Stimulated activated CD4-positive, alpha-beta T cell treated with anti-CD3 and anti-CD28 coated beads, Interleukin-1b, Interleukin-23, amount 100 ng/mL, for 1 hour (primary cell): ENCODE measurements at places on chromosomes 7 and 10.

GRCh38 chr7:114070246-114070645, 151.4 kb upstream of the PPP1R3A start:
- no peak for DNase-seq

GRCh38 chr7:155355745-155356144, 58.1 kb downstream of the INSIG1 start:
- no peak for DNase-seq

DNA sequence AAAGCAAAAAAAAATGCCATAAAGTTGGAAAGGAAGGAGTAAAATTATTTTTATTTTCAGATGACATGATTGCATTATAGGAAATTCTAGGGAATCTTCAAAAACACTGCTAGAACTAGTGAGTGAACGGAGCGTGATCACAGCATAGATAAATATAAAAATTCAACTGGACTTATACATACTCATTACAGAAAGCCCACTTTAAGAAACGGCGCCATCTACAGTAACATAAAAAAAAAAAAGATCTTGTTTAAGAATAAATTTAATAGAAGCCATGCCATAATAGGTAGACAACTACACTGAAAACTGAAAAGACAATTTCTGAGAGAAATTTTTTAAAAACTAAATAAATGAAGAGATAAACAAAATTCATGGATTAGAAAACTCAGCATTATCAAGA, 623.1 kb upstream of the MGMT start:
- DNase-seq: no peak

- no peak for DNase-seq
Measured at GRCh38 chr10:68047554-68048327, 27.3 kb downstream of the HERC4 start.

DNA sequence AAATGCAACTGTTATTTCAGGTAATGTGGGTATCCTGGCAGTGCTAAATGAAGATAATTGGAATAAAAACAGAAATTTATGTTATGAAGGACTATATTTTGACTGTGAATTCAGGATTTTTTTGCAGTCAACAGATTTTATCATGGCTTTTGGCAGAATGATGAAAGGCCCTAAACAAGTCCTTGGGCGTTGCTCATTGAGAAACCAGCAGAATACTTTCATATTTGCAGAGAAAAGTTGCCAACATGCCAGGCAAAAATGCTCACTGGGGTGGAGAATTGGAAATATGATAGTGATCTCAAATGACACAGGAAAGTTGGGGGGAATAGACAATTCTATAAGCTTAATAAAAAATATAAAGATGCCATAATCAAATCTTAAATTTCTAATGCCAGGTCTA, 121.1 kb downstream of the GPR85 start:
- DNase-seq: no peak

GRCh38 chr7:25846722-25847121, 305.3 kb upstream of the NFE2L3 start:
- no peak for DNase-seq

GRCh38 chr10:131249955-131250344, 61.6 kb downstream of the TCERG1L start:
- DNase-seq: no peak

DNA sequence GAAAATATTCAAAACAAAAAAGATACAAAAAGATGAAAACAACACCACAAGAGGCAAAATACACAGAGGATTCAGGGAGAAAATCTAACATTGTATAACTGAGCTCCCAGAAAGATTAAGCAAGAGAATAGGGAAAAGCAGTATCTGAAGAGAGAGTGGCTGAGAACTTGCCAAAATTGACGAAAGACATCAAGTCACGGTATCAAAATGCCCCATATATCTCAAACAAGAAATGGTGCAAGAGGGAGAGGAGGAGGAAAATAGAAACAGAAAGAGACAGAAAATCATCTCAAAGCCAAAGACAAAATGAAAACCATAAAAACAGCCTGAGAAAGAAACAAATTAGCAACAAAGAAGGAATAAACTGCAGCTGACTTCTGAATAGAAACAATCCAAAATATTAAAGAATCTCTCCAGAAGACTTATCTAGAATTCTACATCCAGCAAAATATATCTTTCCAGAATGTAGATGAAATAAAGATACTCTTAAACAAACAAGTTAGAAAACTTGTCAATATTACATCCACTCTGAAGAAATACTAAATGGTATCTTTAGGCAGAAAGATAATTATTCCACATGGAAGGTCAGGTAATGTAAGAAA, 5.5 kb downstream of the USP6NL start:
- DNase-seq: no peak

GRCh38 chr10:13311177-13311575, 11.3 kb upstream of the PHYH start:
- no peak for DNase-seq

DNA sequence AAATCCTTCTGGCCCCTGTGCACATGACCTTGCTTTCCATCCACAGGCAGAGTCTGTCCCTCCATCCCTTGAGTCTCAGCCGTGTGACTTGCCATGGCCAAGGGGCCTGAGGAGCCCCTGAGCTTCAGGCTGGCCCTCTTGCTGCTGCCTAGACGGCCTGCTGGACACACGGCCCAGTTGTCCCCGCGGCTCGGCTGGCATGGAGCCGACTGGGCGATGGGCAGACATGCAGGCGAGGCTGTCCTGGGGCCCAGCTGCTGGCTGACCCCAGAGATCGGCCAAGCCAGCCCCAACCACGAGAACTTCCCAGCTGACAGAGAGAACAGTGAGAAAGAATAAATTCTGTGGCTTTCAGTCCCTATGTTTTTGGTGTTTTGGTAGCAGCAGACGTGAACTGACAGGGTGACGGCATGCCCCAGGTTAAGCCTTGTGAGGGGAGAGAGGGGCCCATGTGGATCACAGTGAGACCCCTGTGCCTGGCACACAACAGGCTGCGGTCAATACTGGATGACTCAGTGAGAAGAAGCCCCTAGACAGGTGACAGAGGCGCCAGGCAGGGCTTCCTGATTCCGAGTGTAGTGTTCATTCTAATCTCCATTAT, 11.7 kb downstream of the PRKAG2 start:
- DNase-seq: no peak

GRCh38 chr10:51007781-51008180, 66.5 kb upstream of the PRKG1 start:
- DNase-seq: no peak

DNA sequence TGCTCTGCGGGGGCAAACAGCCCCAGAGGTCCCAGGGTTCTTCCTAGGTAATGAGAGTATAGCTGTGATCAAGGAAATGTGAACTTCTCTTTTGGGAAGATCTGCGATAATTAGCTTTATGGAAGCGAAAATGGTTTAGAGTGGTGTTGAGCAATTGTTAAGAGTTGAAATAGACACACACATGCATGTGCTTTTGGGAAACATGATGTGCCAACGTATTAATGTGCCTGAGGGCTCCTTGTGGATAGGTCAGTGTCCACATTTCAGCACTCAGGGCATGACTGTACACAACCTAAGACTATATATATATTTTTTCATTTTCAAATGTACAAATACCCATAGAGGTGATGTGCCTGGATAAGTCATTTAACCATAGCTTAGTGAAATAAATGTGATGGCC, 67.0 kb downstream of the GSDME start:
- DNase-seq: no peak

- no peak for DNase-seq
Measured at GRCh38 chr10:75774783-75775490, 343.5 kb downstream of the LRMDA start.

GRCh38 chr7:35865287-35865686, 64.4 kb downstream of the SEPTIN7 start:
- DNase-seq: no peak

GRCh38 chr7:107446531-107446930, 23.3 kb upstream of the GPR22 start:
- no peak for DNase-seq

- DNase-seq: no peak
Measured at GRCh38 chr7:31853380-31853779, 166.4 kb downstream of the PPP1R17 start.

GRCh38 chr7:24199978-24200377, 84.0 kb upstream of the NPY start:
- no peak for DNase-seq

GRCh38 chr10:76778914-76779795, 858.5 kb downstream of the KCNMA1 start:
- DNase-seq: no peak

GRCh38 chr10:51364674-51365073, 290.4 kb downstream of the PRKG1 start:
- no peak for DNase-seq

GRCh38 chr10:44971935-44972757, 6.5 kb downstream of the DEPP1 start:
- DNase-seq: no peak

DNA sequence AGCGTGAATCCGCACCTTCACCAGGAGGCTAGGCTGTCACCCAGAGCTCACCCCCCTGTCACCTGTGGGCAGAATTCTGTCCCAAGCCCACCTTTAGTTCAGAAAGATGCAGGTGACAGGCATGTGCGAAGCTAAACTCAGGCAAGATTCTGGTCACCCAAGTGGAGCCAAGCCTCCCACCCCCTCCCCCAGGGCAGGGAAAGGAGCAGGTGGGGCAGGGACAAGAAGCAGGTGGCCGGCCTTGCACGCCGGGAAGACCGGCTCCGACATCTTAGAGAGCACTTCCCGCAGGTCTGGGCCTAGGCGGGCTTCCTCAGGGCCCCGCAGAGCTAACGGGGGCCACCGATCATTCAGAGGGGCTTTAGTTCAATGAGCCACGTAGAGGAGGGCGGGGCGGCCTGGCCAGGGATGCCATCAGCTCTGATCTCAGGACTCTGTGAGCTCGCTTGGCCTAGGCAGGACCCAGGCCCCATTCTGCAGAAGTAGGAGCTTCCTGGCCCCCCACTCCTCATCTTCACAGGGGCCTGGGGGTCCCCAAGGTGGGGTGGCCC, 19.9 kb downstream of the UNCX start:
- no peak for DNase-seq

GRCh38 chr7:41917-42565, 150.3 kb upstream of the FAM20C start:
- DNase-seq: no peak

DNA sequence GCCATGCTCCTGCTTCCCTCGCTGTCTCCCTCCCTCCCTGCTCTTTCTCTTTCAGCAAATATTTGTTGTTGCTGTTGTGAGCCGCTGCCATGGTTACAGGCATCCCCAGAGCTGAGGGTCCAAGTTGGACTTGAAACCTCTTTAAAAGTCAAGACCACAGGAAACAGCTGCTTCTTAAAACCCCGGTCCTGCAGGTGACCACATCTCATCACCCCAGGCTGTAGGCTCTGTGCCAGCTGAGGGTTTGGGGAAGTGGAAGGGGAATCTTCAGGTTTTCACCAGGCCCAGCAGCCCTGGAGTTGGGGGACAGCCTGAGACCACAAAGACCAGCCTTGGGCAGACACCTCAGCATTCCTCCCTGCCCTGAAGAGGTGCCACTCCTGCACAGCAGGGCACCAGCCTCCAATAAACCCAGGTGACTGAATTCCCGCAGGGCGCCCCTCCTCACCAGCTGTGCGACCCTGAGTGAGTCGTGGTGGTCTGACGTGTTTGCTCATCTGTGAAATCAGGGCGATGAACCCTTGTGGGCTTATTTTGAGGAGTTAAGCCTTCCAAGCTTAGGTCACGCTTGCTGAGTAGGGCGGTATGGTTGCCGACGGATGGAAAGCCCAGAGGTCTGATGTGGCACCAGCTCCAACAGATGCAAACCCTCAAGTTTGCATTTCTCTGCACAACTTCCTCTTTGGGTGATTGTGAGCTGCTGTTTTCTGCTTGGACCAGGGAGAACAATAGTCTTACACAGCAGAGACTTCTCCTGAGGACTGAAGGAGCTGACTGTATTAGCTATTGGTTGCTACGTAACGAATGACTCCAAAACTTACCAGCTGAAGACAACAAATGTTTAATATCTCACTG, 24.8 kb downstream of the NPTX2 start:
- DNase-seq: no peak

GRCh38 chr7:13641714-13642113, 347.8 kb downstream of the ETV1 start:
- DNase-seq: no peak

- DNase-seq: no peak
Measured at GRCh38 chr10:122461729-122462532, 578 bp downstream of the HTRA1 start.

DNA sequence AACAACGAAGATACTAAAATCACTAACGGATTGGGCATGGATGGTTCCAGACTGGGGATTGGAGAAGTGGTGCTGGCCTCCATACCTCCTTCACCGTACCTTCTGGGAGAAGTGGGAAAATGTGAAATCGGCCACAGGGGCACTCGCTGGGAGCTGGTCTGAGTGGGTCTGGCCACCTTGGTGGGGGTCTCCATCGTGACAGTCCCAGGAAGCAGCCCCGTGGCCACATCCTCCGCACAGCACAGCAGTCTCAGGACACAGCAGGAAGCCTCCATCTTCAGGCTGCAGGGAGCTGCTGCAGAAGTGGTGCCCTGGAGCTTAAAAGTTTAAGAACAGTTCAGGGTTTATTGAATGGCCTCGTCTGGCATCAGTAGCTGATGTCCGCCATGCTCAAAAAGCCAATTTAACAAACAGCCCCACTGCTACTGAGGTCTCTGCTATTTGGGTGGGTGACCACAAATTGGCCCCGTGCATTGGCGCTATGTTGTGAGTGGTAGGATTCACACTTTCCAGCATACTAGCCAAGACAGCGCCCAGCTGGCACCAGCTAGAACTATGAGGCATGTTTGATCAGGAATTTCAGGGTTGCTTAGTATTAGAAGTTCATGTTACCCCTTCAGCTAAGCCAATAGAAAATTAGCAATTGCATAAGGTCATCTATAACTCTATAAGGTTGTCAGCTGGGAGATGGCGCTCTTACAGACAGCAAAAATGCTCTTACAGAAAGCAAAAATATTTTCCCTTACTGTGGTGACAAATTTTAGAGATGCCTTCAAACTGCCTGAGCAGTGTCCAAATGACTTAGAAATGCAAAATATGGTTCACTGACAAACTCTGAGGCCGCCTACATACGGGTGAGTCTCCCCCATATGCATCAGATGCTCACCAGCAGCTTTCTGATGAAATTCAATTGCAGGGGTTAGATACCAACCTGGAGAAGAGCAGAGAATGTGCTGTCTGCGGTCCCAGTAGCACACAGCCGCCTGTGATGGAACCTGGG, 17.0 kb downstream of the PKD1L1 start:
- no peak for DNase-seq

GRCh38 chr10:35089611-35090161, 455 bp downstream of the CUL2 start:
- no peak for DNase-seq

- DNase-seq: no peak
Measured at GRCh38 chr7:146176860-146177259, 60.3 kb downstream of the CNTNAP2 start.

DNA sequence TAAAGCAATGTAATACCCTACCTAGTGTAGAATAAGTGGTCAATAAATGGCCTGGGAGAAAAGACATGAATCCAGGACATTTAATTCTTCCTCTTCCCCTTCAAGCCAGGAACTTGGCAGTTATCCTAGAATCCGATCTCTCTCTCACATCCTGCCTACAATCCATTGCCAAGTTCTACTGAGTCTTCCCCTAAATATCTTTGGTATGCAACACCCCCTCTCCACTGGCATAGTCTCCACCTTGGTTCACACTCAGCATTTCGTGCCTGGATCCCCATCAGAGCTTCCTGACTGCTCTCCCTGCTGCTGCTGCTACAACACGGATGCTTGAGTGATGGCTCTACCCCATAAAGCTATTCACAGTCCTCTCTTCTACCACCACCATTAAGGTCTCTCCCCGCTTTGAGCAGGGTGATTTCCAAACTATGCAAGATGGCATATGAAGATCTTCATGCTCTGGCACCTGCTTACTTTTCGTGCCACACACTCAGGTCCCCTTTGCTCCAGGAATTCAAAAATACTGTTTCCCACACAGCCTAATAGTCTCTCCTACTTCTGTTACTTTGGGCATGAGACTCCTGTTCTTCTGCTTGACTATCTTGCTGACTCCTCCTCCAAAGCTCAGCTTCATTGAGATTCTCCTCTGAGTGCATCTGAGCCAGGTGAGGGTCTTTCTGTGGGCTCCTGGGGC, 4.8 kb downstream of the ANK3 start:
- no peak for DNase-seq
